NT2/D1 (cell line): ENCODE measurements at places on chromosomes 13 and 19.

- peak; percentile 5 for DNase-seq
Observed at GRCh38 chr13:21625366-21625765, 21.4 kb upstream of the MICU2 start.

- no peak for DNase-seq
Observed at GRCh38 chr13:75689686-75690085, 53.6 kb downstream of the LMO7 start.

DNA sequence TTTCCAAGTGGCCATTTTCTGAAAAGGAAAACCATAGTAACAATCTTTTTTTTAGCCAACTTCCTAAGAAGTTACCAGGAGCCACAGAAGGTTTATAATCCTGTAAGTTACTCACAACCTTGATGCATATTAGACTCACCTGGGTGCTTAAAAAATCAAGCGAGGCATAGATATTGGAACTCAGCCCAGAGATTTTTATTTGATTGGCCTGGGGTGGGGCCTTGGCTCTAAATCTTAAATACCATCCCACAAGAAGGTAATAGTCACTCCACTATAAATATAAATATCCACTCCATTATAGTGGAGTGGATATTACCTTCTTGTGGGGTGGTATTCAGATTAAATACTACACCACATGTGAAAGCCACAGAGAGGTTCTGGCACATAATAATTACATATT, 429.6 kb downstream of the RFC3 start:
- no peak for DNase-seq

- no peak for DNase-seq
Observed at GRCh38 chr13:112105244-112105681, 38.3 kb downstream of the SOX1 start.

- no peak for DNase-seq
Observed at GRCh38 chr19:2790557-2791271, 5.4 kb downstream of the THOP1 start.
